ENCODE measurements at places on chromosomes 7 and 10.
A peak's percentile ranks its signal among the peaks of the same experiment; 100 is the strongest.

- no peak for DNase-seq
These were observed 32.6 kb downstream of the PLAC9 start for GRCh38 chr10:80165173-80165572.

DNA sequence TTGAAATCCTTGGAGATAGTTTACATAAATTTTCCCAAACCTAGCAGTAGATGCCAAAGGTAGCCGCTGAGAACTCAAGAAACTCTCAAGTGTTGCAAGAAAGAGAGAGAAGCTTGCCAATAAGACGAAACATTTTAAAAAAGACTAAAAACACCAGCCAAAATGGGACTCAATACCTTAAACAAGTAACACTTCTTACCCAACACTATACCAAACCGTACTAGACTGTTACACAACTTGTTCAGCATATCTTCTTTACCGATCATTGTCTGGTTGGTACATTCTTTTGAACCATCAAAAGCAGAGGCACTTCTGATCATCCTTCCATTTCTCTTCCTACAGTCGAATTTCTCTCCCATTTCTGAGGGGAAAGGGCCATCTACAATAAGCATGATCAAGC, 4.8 kb upstream of the PTPN12 start:
- no peak for DNase-seq

GRCh38 chr10:131056781-131057180, 254.7 kb downstream of the TCERG1L start:
- DNase-seq: no peak

DNA sequence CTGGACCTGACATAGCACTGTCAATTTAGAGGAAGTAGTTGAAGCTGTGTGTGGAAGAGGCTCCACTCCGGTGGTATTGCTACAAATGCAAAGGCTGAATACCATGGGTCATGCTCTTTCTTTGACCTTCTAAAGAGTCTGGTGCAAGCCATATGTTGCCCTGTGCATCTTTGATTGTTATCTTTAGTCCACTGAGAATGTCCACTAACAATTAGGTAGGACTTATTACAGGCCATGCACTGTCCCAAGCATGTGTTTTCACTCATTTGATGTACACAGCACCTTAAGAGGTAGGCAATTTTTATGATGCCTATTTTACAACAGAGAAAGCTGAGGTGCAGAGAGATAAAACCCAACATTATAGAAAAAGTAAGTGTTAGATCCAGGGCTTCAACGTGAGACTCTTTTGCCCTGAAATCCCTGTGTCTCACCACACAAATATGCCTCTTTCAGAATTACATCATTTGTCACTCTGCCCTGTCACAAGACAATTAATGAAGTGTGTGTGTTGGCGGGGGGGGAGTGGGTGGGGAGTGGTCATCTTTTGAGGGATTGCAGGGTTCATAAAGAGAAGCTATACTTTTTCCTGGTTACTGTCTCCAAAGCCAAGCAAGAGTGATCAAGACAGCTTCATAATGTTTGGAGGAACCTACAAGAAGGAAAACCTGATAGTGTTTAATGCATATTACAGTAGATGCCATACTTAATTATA, 637.6 kb upstream of the IGFBP3 start:
- DNase-seq: peak; percentile 55

DNA sequence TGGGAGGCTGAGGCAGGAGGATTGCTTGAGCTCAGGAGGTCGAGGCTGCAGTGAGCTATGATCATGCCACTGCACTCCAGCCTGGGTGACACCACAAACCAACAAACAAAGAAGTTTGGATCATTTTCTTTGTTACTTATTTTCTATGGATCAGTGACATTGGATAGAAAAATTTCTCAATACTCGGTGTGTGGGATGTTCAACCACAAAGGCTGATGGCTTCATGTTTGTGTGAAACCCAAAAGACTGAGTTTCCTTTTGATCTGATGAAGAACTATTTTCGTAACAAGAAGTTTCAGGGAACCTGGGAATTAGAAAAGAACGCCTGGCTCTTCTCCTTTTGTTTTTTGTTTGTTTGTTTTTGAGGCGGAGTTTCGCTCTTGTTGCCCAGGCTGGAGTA, 104.0 kb downstream of the HOXA1 start:
- DNase-seq: no peak

- DNase-seq: no peak
These were observed 16.3 kb downstream of the MINDY4 start for GRCh38 chr7:30787486-30787885.

GRCh38 chr10:24449769-24450310, 240.9 kb downstream of the KIAA1217 start:
- no peak for DNase-seq

GRCh38 chr7:150665896-150666295, 19.6 kb upstream of the GIMAP2 start:
- no peak for DNase-seq

- no peak for DNase-seq
These were observed 75.9 kb downstream of the AFAP1L2 start for GRCh38 chr10:114328441-114328812.

GRCh38 chr10:108496106-108496505, 1331.6 kb upstream of the SORCS1 start:
- no peak for DNase-seq

- DNase-seq: no peak
These were observed 20.3 kb upstream of the CPXM2 start for GRCh38 chr10:123911866-123912265.

- DNase-seq: no peak
These were observed 1.7 kb downstream of the ESYT2 start for GRCh38 chr7:158827411-158828132.

DNA sequence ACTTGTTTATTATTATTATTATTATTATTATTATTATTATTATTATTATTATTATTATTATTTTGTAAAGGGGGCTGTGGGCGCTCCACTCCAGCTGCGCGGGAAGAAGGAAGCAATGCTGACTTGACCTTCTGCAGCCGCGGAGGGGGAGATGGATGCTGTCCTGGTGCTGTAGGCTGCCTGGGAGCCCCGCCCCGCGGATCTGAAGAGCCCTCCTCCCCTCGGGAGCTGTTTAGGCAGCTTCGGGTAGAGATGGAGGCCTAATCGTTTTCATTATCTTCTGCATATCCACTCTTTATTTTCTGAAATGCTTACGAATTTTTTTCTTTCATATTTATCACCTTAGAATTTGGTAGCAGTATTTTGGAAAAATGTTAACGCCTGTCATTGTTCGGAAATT, 101.2 kb upstream of the KLF6 start:
- DNase-seq: no peak

GRCh38 chr7:148626828-148627227, 36.3 kb downstream of the C7orf33 start:
- DNase-seq: no peak

DNA sequence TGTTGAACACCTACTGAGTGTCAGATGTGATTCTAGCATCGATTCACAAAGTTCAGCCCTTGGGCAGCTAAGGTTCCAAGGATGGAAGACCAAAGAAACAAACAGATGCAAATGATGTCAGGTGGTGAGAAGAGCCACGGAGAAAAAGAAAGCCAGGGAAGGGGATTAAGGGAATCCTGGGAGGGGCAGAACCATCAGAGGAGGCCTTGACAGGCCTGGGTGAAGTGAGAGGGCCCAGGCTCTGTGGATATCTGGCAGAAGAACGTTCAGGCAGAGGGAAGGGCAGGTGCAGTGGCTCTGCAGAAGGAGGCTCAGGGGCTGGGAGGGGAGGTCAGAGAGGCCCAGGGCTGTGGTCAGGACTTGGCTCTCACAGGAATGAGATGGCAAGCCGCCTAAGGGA, 90.4 kb downstream of the C10orf105 start:
- no peak for DNase-seq

DNA sequence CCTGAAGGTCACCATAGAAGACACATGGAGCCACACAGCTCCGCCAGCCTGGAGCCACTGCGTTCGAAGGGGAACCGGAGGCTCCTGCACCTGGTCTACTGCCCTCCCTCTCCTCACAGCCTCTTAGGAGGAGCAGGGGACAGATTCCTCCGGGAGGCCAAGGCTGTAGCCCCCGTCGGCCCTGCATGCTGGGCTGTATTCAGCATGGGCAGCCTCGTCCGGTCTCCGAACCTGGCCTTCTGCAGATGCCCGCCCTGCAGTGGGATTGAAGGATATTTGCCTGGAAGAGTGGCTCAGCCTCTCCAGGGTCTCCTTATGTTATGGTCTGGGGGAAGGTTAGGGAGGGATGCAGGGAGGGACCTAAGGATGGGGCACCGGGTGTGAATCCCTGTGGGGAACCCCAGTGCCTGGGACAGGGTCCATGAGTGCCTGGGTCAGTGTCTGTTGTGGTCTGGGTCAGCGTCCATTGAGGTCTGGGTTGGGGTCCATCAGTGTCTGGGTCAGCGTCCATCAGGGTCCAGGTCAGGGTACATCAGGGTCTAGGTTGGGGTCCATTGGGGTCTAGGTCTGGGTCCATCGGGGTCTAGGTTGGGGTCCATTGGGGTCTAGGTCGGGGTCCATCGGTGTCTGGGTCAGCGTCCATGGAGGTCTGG, 13.0 kb upstream of the SCART1 start:
- DNase-seq: no peak

GRCh38 chr7:96304573-96304972, 17.3 kb downstream of the SLC25A13 start:
- no peak for DNase-seq

DNA sequence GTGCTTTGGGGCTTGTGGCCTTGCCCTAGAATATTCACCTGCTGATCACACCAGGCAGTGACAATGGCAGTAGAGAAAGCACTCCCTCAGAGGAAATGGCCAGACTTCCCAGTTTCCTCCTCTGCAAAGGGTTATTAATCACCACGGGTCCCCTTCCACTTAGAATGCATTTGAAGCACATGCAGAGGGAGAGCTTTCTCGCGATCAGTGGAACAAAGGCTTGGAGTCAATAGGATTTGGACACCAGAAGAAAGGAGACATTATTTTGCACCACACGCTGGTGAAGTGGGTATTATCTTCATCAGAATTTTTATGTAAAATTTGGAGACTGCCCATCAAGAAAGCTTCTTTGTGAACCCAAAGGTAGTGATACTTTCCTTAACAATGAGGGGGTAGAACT, 35.4 kb upstream of the INHBA start:
- DNase-seq: no peak

DNA sequence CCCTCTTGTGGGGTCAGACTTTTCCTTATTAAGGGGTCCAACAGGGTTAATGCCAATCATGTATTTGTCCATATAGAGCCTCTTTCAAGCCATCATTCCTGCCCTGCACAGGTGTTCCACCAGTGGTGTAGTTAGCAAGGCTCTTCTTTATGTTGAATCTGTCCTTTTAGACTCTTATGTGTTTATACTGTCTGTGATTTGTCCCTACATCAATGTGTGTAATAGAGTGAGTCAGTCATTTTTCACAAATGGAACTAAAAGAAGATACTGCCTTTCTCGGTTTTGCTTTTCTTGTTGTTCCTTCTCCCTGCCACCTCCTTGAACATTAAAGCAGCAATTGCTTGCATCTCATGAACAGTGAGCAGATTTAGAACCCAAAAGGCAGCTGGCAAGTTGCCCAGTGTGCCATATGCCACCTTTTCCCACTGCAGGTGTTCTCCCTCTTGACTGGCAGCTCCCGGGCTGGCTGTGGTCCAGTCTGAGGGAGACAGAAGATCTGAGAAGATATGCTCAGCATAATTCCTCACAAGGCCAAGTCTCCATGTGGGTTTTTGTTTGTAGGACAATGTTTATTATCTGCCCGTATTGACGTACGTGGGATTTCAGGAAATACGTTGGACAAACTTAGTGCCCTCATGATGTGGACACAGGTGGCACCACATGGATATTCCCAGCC, 154.1 kb downstream of the LHFPL3 start:
- DNase-seq: no peak

DNA sequence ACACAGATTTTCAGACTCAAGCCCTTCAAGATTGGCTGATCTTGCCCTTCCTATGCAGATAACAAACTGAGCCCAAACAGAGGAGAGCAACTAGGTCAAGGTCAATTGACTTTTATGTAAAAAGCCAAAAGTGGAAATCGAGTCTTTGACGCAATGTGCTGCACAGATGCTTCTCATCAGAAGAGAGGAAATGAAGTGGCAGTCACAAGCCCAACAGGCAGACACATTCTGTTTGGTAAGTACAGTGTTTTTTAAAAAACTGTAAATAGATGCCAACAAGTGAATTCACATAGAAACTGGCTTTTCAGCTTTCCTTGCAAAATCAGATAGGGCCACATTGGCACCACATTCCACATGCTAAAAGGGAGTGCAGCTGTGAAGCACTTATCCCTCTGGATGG, 606.6 kb downstream of the KCNMA1 start:
- no peak for DNase-seq

- DNase-seq: no peak
These were observed 169.2 kb downstream of the SUGCT start for GRCh38 chr7:40303996-40304395.

DNA sequence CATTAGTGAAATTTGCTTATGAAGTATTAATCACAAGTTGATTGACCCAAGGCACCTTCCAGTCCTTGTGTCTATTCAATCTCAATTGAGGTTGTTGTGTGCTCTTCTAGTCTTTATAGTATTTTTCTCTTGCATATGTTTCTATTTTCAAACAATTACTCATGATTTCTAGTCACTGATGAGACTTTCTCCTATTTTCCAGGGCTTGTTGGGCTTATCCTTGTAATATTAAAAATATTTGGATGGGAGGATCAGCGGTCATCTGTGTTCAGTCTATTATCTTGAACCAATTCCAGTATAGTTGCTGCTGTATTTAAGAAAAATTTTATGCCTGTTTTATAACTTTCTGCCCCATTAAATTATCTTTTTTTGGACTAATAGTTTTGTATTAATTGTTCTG, 154.4 kb downstream of the PTEN start:
- DNase-seq: no peak

GRCh38 chr7:120218712-120219111, 54.3 kb upstream of the KCND2 start:
- DNase-seq: no peak

DNA sequence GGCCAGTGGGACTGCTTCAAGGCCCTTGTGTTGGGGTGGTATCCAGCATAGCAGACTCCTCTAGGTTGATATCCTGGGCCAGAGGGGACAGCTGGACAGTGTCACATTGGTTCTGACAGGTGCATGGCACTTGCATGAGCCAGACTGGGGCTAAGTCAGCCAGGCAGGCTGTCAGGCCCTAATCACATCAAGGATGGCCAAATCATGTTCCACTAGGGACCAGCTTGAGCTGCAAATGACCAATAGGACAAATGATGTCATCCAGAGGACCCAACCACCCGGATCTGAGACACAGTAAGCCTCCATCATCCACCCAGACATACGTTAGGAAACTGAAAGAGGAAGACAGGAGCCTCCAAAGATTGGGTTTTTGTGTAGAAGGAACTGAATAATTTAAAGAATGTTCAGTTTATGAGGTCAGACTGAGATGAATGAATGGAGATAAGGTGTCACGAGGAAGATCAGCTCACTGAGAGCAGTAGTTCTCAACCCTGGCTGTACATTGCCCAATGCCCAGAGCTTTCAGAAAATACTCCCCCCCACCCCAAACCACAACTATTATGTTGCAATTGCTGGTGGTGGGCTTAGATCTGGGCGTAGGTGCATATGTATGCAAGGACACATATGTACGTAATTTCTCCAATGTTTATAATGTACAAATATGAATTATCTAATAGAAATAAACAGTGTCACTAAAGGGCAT, 75.2 kb upstream of the INHBA start:
- no peak for DNase-seq
